Smooth muscle cell of the pulmonary artery (primary cell): ENCODE measurements at places on chromosomes 5 and 9. TPM values are rescaled to one million over a fixed set of nuclear protein-coding genes. Genes with fewer than 3 reads are reported as not detected.

GABRG2 gene
- total RNA-seq = not detected in 2 replicates

GRIN3A gene
- not detected in 2 replicates for total RNA-seq

CCNI2 gene
- total RNA-seq = not detected in 2 replicates

PTPRD gene
- total RNA-seq = 5.0 and 17.2 TPM in 2 replicates

FPGS gene
- total RNA-seq = 59.7 and 99.0 TPM in 2 replicates

ARID3C gene
- total RNA-seq = 0.13 and 0.36 TPM in 2 replicates

PCDHGB7 gene
- 13.8 and 14.7 TPM in 2 replicates for total RNA-seq

KCNV2 gene
- total RNA-seq = not detected in 2 replicates

ACOT12 gene
- total RNA-seq = 0.07 and 1.1 TPM in 2 replicates

SLC1A1 gene
- 25.8 and 70.4 TPM in 2 replicates for total RNA-seq

LCNL1 gene
- total RNA-seq = 0.50 and 1.1 TPM in 2 replicates

OBP2B gene
- not detected in 2 replicates for total RNA-seq

CSNK1A1 gene
- total RNA-seq = 345 and 421 TPM in 2 replicates

PLCXD3 gene
- 1.7 and 4.0 TPM in 2 replicates for total RNA-seq

SKIC3 gene
- total RNA-seq = 148 and 161 TPM in 2 replicates

IL13 gene
- not detected in 2 replicates for total RNA-seq

SPINK6 gene
- total RNA-seq = not detected in 2 replicates

FCN2 gene
- total RNA-seq = not detected in 2 replicates

SLC36A3 gene
- not detected in 2 replicates for total RNA-seq

WDR31 gene
- 3.9 and 5.0 TPM in 2 replicates for total RNA-seq

GMCL2 gene
- not detected in 2 replicates for total RNA-seq

CDH18 gene
- total RNA-seq = 0.33 and 5.3 TPM in 2 replicates

CXCL14 gene
- total RNA-seq = 0.26 TPM in 1 of 2 replicates, not detected in the other

COL5A1 gene
- 659 and 898 TPM in 2 replicates for total RNA-seq

KLF9 gene
- total RNA-seq = 29.6 and 53.2 TPM in 2 replicates

SARDH gene
- total RNA-seq = 5.0 and 11.7 TPM in 2 replicates

SMIM33 gene
- total RNA-seq = not detected in 2 replicates

IFNK gene
- not detected in 2 replicates for total RNA-seq

TAF1L gene
- under 0.01 TPM in 1 of 2 replicates, not detected in the other for total RNA-seq

TAF11L10 gene
- not detected in 2 replicates for total RNA-seq

GRXCR2 gene
- total RNA-seq = not detected in 2 replicates

SLC6A18 gene
- total RNA-seq = not detected in 2 replicates

STK32A gene
- 3.5 and 3.7 TPM in 2 replicates for total RNA-seq

FBLL1 gene
- total RNA-seq = 0.66 and 1.7 TPM in 2 replicates
